ENCODE measurements at places on chromosomes 5 and 9.

DNA sequence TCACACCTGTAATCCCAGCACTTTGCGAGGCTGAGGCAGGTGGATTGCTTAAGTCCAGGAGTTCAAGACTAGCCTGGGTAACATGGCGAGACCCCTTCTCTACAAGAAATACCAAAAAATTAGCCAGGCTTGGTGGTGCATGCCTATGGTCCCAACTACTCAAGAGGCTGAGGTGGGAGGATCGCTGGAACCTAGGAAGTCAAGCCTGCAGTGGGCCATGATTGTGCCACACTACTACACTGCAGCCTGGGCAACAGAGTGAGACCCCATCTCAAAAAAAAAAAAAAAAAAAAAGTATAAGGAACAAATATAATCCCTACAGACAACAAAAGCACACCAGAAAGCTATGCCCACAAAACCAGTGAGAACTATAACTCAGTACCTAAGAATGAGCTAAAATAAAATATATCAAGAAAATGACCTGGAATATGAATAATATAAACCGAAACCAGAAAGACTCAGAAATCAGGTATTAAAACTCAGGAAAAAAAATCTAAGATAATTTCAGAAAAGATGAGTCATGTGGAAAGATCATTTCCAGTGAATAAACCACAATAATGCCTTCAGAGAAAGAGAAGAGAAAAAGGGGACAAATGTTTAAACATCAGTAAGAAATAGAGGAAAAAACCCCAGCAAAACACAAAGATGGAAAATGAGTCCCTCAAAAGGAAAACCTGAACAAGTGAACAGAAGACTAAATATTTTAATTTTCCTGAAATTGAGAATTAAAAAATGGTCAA, 57.4 kb downstream of the GOLPH3 start:
- DNase-seq: no peak

DNA sequence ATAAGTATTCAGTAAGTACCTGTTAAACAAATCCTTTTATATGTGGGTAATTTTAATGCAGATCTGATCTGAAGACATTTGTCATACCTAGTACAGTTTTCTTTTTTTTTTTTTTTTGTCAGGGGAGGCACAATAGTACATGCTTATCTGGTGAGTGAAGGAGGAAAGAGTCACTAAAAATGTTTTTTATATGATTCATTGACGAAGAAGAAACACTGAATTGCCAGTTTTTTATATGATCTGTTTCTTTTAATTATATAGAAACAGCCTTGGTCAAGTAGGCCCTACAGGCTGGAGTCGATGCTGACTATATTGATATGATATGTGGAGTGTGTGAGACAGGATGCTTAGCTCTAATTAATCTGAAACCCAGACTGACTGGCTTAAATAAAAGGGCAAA, 315.2 kb downstream of the PSAT1 start:
- DNase-seq: no peak

GRCh38 chr5:2536632-2537377, 214.7 kb downstream of the IRX2 start:
- no peak for DNase-seq

DNA sequence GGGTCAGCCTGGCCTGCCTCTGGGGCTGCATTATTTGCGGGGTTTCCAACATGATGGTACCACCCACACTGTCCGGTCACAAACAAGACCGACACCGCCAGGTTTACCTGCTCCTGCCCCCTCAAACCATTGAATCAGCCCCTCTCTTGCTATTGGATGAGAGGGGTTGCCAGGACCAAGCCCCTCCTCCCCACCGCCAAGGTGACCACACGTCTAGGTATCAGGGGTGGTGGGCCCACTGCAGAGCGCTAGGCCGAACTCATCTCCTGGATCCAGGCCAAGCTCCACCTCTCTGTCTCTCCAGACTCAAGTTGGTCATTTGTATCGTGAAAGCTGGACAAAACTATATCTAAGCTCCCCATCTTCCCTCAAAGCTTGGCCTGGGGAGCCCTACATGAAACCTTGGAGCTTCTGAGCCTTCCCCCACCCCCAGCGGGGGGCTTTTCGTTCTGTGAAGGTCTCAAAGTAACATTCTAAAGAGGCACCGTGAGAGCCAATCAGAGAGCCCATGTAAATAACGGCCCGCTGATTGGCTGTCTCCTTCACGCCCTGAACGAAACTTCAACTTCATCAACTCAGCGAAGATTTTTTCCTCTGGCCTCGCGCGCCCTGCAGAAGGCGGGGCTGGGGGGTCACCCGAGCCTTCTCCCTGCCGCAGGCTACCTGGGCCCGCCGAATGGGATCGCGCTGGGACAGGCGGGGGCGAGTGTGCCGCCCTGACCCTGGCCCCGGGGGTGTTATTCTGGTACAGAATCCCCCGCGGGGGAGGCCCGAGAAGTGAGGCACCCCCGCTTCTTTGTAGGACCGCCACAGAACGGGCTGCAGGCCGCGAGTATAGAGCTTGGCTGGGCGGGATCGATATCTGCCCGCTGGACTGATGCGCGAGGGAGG, 49.6 kb upstream of the PSD2 start:
- no peak for DNase-seq

GRCh38 chr5:151154931-151155774, 2.4 kb downstream of the ANXA6 start:
- DNase-seq: peak; percentile 48

- no peak for DNase-seq
Measured at GRCh38 chr5:54965806-54966205, 19.6 kb downstream of the ESM1 start.

DNA sequence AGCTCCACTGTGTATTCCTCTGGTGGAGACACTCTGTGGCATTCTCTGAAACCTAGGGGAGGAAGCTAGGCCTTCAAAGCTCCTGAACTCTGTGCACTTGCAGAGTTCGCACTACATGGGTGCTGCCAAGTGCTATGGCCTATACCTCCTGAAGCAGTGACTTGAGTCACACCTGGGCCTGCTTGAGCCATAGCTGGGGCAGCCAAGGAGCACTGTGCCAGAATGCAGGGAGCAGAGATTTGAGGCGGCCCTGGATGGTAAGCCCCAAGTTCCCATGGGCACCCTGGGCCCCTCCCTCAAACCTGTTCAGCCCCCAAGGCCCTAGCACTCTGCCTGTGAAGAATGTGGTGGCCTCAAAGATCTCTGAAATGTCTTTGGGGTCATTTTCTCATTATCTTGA, 212.9 kb downstream of the SPATA31A6 start:
- no peak for DNase-seq

DNA sequence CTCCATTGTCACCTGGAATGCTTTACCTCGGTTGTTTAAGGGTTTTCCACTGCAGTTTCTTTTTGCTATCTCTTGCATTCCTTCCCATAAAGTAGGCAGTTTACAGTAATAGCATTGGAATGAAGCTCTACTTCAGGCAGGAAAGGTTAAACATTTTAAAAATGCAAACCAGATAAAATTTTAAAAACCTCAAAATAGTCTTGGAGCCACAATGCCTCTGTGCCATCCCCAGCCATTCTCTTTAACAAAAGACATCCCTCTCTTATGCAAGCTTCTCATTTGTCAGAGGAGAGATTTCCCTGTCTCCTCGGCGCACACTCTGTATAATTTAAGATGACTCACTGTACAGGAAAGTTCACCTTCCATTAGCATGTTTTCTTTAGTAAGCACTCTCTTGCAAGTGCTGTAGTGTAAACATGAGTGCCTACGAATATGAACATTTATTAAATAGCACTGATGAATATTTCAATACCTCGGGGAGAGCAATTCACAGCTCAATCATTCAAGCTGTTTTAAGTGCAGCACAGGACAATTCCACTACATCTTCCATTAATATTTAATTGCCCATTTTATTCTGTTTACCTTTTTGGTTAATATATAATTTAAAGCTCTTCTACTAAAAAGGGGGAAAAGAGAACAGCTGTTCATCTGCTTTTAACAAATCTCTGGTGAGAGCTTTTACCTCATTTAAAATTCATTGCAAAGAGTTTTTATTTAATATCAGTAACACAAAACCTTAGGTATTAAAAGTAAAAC, 343.6 kb downstream of the SPATA31D1 start:
- DNase-seq: no peak

GRCh38 chr5:33049842-33050241, 338.7 kb downstream of the NPR3 start:
- no peak for DNase-seq

GRCh38 chr5:110623874-110624273, 102.6 kb downstream of the TMEM232 start:
- no peak for DNase-seq

- DNase-seq: no peak
Measured at GRCh38 chr9:109314011-109314531, 6.8 kb downstream of the EPB41L4B start.

DNA sequence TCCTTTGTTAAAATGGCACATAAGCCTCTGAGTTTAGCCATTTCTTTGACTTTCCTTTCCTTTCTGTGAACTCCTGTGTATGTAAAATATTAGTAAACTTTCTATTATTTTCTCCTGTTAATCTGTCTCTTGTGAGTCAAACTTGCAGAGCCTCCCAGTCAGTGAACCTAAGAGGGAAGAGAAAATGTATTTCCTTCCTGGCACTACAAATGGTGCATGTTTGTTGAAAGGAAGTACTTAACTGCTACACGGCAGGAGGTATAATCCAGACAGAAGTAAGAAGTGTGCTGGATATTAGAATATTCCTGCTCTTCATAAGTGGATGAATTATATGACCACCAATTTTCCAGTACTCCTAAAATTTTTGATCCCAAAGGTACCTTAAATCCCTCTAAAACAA, 23.0 kb downstream of the CTSL start:
- DNase-seq: no peak

DNA sequence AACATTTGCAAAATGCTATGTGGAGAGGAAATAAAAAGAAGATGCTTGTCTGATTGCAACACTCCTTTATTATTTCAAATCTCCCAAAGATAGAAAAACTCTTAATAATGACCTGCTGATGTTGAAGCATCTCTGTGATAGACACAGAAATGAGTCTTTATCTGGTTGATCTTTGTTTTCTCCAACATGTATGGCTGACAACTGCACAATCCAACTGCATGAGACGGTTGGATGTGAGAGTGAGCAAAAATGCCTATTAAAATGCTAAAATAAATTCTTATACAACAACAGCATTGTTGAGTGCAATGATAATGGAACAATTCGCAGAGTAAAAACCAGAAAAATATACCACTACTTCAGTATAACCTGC, 7.5 kb upstream of the IZUMO3 start:
- DNase-seq: no peak

DNA sequence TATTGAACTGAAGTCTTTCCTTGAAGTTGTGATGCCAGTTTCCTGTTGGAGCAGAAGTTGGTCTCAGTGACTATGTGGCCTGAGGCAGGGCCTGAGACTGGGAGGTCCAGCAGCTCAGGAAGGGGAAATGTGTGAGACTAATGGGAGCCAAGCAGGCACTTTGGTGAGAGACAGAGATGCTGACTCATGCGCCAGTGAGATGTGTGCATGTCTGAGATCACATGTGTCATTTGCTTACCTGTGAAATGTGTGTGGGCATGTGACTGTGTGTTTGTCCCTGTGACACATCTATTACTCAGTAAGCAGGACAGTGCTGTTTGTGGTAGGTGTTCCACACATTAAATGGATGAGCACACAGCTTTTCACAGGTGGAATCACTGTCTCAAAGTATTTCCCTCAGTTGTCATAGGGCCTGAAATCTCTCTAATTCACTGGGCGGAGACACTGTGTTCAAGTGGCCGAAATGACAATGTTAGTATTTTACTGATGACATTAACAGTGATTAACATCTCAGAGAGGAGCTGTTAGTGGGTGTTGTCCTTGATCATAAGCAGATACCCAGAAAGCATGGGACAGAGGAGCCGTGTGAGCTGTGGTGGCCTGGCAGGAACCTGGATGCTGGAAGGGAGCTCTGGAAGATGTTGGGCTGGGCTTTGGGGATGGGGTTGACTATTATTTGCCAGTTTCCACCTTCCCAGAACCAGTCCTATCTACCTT, 7.4 kb downstream of the NPR2 start:
- no peak for DNase-seq

DNA sequence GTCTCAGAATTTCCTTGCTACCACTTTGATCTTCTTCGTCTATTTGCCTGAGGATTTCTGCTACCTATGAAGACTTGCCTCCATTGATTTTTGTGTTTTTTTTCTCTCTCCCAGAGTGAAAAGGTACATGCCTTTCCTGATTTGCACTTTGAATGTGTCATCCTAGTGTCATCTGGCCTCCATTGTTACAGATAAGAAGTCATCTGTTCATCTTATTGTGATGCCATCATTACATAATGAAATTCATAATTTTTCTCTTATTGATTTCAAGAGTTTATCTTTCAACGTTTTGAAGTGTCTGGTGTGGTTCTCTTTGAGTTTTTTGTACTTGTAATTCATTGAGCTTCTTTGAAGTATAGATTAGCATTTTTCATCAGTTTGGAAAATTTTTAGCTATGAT, 144.8 kb downstream of the SH3GL2 start:
- DNase-seq: no peak

DNA sequence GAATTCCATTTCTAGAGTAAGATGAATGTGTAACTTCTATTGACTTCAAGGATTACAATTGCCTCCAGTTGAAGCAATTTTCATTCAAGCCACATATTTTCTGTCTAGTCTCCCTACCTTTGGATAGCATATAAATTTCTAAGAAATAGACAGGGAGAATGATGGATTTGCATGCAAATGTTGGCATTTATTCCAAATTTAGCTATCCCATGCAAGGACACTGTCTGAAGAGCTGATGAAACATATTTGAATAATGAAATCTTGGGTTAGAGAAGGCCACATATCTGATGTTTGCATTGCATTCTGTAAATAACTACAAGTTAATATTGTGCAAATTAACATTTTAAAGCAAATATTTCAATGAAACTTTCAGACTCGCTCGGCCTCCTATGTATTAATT, 36.0 kb upstream of the NAA35 start:
- no peak for DNase-seq

GRCh38 chr9:10062629-10063395, 550.0 kb downstream of the PTPRD start:
- DNase-seq: no peak

DNA sequence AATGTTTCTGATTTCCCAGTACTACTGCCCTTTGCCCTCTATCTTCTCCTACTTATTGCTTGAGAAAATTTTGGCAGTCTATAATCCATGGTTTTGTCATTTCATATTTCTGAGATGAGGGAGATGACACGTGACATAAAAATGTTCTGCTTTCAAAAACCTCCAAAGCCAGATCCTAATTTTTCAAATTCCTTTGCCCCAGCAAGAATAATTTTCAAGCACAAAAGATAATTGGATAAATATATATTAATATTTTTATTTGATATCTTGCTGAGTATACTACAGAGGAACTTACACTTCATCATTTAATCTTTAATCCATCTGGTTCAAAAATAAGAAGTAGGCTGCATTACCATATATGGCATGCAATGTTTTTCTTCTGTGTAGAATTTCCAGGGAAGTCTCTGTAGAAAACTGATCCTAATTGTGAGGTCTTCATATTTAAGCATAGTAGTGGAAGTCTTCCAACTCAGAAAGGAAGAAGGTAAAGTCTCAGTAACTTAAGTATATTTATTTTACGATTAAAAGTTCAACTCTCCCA, 1738.8 kb downstream of the EFNA5 start:
- DNase-seq: no peak
